M059J (cell line): ENCODE measurements at places on chromosomes 12 and 14. TPM values are rescaled to one million over a fixed set of nuclear protein-coding genes. Genes with fewer than 3 reads are reported as not detected.
A peak's percentile ranks its signal among the peaks of the same experiment; 100 is the strongest.

DNA sequence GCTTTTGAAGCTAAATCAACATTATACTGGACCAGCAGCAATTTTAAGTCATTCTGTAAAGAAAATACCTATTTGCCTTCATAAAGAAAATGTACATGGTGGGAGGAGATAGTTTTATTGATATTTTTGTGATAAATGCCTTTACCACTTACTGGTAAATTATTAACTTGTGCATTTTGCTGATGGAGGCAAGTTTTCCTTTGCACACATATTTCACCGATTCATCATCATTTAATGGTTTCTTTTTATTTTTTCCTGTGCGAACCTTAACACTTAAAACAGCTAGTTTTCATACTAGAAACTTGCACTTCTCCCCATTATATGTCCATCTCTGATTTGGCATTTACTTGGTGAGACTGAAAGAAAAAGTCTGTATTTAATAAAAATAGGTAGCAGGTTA lies 239.3 kb downstream of the TRHDE start:
- peak; percentile 21 for DNase-seq

GRCh38 chr12:33653362-33653761 lies 213.7 kb upstream of the SYT10 start:
- peak; percentile 26 for DNase-seq

GRCh38 chr12:116284396-116284795 lies 6.9 kb upstream of the MED13L start:
- no peak for DNase-seq

GRCh38 chr14:24299255-24300191 lies at the start of the genes DHRS1 and NOP9:
DHRS1 (minus strand) TSS chr14:24299780; CDS start chr14:24299106, 674 bp downstream.
NOP9 (plus strand) TSS chr14:24299850; CDS start chr14:24299955, 105 bp downstream.
- peak; percentile 83 for DNase-seq

DNA sequence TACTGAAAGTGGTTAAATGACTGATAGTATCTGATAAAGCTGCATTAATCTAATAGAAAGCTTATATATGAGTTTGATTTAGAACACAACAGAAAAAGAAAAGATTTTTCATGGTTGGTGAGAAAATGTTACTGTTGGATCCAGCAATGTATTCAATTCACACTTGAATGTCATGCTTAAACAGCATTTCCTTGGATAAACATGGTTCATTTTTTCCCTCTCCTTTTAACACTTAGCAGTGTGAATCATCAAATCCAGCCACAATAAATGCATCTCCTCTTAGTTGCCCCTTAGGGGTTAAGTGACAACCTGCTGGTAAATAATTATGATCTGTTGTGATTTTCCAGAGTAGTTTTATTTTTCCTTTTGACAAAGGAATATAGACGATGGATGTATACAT lies 74.9 kb upstream of the GRIP1 start:
- DNase-seq = no peak

GRCh38 chr12:66393890-66394289 lies 91.6 kb downstream of the HELB start:
- no peak for DNase-seq

- peak; percentile 69 for DNase-seq
These were observed 52.3 kb upstream of the TMEM263 start for GRCh38 chr12:106903241-106903945.

DNA sequence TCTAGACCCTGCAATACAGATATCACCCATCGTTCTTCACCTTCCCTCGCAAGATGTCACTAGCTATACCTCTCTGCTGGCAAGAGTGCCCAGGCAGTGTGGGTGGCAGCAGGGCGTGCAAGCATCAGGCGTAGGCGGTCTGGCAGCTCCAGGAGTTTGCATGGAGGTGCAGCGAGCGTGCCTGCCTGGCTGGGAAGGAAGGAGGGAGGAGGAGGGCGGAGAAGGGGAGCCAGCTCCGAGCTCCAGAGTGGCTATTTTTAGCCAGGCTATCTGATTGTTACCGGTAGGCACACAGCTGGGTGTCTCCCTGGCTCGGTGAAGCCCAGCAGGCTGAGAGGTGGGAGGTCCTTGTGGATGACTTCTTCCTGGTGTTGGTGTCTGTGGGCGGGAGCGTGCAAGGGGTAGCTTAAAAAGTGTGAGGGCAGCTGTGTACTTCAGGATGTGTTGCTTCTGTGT lies 6.2 kb downstream of the FOXJ2 start:
- peak; percentile 40 for DNase-seq

DNA sequence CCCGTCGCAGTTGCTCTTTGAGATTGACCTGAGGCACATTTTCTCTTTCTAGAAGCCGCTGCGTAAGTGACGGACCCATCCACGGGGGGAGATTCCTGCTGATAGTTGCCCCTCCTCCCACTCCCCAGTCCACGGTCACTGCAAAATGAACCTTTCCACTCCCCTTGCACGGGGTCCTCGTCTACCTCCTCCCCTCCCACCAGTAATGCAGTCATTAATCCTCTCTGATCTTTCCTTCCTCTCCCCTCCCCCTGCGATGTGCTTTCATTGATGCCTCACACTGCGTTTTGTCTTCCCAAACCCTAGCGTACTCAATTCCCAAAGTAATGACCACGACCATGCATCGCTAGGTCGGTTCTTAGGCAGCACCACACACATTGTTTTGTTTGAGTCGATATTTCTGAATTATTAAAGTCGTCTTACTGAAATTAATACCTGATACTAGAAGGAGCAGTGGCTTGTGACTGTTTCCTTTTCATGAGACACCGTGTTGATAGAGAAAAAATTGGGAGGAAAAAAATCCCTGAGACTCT lies 857 bp downstream of the ETNK1 start:
- DNase-seq = peak; percentile 57

DNA sequence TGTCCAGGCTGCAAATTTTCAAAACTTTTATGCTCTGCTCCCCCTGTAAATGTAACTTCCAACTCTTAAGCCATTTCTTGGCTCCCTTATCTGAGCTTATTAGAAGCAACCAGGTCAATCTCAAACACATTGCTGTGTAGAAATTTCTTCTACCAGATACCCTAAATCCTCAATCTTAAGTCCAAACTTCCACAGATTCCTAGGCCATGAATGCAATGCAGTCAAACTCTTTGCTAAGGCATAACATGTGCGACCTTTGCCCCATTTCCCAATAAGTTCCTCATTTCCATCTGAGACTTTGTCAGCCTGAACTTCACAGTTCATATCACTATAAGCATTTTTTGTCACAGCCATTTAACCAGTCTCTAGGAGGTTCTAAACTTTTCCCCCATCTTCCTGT lies 64.5 kb downstream of the TMTC3 start:
- DNase-seq = peak; percentile 3

GRCh38 chr14:64654246-64654900 lies 49.9 kb upstream of the PLEKHG3 start:
- DNase-seq = peak; percentile 78

- peak; percentile 3 for DNase-seq
These were observed 42.4 kb downstream of the RALGAPA1 start for GRCh38 chr14:35766700-35767082.

GRCh38 chr12:6774499-6775062 lies 2.3 kb downstream of the LAG3 start:
- no peak for DNase-seq

DNA sequence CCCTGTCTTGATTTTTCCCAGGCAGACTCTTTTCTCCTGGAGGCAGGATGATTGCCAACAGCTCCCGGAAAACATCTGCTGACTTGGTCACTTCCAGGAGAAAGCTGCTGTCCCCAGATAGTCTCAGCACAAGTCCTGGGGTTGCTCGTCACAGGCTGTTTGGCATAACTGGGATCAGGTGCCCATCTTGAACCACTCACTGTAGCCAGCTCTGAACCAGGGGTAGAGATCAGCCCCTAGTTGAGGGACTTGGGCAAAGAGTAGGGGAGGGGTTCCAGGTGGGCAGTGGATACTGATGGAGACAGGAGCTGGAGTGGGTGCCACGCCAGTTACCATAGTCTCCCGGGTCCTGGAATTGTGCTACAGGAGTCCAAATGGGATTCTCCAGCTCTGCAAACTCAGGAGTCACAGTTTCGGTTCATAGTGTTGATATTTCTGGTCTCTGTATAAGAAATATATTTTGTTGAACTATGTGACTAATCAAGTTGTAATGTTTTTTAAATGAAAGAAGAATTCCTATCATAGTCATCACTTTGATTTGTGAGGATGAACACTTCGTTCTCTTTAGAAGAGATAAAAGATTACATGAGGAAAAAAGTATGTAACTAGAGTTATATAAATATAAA lies 1154.5 kb downstream of the AACS start:
- no peak for DNase-seq

DNA sequence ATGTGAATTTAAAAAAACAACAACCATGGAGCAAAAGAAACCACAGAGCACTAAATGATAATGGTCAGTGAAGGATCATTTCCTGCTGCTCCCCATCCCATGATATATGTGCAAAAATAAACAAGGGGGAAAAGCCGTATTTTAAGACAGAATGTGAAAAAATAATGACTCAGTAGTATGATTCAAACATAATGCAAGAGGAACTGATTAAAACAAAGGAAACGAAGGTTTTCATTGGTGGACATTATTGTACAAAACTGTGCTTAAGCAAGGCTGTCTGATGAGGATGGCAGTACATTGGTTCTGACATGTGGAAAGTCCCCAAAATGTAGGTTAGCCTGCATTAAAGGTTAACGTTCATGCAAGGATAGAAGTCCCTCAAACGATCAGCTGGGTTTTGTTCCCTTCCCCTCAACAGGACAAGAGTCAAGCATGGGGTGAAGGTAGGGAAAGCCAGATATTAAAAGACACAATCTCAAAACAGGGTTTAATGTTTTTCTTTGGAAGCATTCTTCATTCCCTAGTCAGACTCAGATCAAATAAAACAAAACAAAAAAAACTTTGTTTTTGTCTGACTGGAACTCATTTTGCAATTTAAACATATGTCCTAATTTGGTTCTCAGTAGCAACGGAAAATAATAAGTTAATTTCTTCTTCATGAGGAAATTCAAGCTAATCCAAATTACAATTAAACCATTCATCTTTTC lies 26.3 kb upstream of the PTGDR start:
- DNase-seq = peak; percentile 71

FKBP3 gene
- total RNA-seq = 48.3 and 64.0 TPM in 2 replicates

COX8C gene
- total RNA-seq = not detected in 2 replicates

ETFBKMT gene
- total RNA-seq = 1.3 TPM in 2 replicates
